ENCODE measurements at places on chromosomes 3 and 15.

GRCh38 chr3:15989419-15989818 is 185.1 kb upstream of the GALNT15 start:
- DNase-seq = no peak

GRCh38 chr3:14640157-14640562 is 11.4 kb upstream of the CCDC174 start:
- DNase-seq = no peak

GRCh38 chr3:168248383-168249204 is 152.9 kb upstream of the GOLIM4 start:
- peak; percentile 29 for DNase-seq

DNA sequence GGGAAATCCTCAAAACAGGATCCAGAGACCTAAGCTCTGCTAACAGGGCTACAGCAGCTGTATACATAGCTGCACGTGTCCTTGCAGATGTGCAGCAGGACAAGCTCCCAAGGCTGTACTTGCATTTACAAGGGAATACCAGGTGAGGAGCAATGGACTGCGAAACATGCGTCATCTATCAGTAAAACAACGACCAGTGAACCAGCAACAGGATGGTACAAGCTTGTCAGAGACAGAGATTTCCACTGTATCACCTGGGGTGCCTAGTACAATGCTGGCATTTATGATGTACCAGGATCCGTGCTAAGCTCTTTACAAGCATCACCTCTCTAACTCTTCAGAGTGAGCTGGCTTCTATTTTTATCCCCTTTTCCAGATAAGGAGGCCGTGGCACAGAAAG is 227.3 kb downstream of the FOXP1 start:
- DNase-seq = no peak

Data from midbrain (tissue), 1 donor.